Bronchial epithelial cell (primary cell): ENCODE measurements at places on chromosomes 11 and 22. TPM values are rescaled to one million over a fixed set of nuclear protein-coding genes. Genes with fewer than 3 reads are reported as not detected.
A peak's percentile ranks its signal among the peaks of the same experiment; 100 is the strongest.

DNA sequence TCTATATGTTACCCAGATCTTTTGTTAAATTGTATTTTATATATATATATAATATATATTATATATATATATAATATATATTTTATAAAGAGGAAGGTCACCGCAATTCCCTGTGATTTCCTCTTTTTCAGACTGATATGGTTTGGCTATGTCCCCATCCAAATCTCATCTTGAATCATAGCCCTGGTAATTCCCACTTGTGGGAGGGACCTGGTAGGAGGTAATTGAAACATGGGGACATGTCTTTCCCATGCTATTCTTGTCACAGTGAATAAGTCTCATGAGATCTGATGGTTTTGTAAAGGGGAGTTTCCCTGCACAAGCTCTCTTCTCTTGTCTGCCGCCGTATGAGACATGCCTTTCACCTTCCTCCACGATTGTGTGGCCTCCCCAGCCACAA lies 157.6 kb downstream of the RAB38 start:
- DNase-seq = no peak

DNA sequence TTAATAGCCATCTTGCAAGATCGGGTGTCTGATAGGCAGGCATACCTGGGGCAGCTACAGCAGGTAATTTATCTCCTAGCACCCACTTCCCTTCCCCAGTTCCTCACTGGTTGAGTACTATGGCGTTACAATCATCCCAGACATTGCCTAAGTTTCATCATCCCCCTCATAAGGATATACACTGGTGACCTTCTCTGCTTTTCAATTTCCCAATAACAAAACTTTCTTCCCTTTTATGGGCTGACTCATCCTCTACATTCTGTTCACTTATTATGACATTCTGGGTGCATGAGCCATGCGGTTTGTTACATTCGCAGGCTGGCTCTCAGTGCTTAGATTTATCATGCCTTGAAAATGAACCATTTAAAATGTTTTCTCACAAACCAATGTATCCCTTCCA lies 5.0 kb upstream of the MRPL11 start:
- DNase-seq = peak; percentile 52

DNA sequence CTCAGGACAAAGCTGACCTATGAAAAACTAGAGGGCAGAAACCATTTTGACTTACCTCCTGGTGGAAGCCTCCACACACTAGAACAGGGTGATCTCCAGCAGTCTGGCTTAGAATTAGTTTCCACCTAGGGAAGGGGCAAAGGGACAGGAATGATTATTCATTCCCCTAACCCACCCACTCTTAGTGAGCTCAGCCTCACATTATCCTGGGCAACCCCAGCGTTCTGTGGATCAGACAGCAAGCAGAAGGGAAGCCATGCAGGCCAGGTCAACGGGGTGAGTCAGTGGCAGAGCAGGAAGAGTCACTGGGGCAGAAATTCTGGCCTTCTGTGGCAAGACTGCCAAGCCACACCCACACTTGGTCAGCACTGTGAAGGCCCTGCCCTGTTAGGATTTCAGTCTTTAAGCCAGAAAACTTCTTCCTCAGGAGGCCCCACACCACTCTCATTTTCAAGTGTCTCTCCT lies 10.5 kb downstream of the NUMA1 start:
- DNase-seq = peak; percentile 87

DNA sequence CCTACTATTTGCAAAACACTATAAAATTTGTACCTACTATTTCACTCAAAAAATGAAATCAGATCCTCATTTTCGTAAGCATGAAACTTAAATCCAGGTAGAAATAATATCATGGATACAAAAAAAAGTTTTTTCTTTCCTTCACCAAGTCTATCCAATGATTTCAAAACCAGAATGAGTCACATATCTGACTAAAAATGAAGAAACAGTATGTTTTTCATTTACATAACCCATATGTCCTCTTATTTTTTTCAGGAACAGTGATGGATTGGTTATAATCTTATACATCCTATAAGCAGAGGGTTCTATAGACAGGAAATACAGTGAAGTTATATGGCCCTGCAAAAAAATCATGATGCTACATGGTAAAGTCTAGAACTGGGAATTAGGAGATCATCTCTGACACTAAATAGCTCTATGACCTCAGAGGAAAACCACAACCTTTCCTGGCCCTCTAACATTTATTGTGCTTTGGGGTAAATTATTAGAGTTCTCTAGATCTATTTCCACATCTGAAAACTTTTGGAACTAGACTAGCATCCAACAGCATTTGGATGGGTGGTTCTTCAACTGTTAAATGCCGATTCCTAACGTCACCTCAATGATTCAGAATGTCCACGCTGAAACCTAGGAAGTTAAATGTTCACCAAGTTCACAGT lies 10.9 kb downstream of the MTMR2 start:
- peak; percentile 80 for DNase-seq

- no peak for DNase-seq
Observed at GRCh38 chr11:63905179-63905578, 11.8 kb downstream of the RCOR2 start.

GRCh38 chr22:39833610-39834009 lies 60.0 kb downstream of the ENTHD1 start:
- DNase-seq = no peak

DNA sequence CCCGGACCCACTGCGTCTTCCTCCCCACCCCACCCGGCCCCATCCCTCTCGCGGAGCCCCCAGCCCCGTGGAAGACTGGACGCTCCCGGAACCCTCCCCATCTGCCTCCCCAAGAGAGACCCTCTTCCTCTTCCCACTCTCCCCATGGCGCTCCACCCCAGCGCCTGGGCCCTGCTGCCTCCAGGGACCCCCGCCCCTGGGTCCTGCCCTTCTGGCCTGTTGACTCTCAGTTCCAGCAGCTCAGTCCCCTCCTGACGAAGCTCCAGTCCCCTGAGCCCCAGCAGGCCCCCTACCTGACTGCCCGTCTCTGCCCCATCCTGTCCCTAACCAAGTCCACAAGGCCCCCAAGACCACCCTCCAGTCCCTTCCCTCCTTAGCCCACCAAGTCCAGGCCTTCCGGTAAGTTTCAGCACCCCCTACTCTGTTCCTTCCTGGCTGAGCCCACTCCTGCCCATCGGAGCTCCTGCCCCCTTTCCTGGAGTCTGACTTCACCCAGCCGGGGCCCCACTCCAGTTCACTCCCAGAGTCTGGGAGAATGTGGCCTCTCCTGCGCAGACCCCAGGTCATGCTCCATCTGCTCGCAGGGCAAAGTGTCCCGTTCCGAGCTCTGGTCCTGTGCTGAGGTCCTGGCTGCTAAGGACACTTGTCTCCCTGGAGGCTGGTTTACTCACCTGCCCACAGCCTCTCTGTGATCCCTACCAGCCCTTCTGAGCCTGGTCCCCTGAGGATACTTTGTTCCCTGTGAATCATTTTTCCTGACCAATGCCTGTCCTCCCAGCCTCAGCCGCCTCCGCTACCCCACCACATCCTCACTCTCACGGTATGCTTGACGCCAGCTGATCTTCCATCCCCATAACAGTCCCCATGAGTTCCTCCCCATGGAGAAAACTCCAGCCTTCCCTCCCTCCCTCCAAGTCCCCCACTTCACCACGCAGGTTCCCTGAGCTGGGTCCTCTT lies 722 bp downstream of the IFITM10 start:
- peak; percentile 86 for DNase-seq

GRCh38 chr22:48584170-48584569 lies 1243.5 kb downstream of the BRD1 start:
- no peak for DNase-seq

GRCh38 chr11:81207421-81208054 lies 1526.1 kb downstream of the FAM181B start:
- no peak for DNase-seq

DNA sequence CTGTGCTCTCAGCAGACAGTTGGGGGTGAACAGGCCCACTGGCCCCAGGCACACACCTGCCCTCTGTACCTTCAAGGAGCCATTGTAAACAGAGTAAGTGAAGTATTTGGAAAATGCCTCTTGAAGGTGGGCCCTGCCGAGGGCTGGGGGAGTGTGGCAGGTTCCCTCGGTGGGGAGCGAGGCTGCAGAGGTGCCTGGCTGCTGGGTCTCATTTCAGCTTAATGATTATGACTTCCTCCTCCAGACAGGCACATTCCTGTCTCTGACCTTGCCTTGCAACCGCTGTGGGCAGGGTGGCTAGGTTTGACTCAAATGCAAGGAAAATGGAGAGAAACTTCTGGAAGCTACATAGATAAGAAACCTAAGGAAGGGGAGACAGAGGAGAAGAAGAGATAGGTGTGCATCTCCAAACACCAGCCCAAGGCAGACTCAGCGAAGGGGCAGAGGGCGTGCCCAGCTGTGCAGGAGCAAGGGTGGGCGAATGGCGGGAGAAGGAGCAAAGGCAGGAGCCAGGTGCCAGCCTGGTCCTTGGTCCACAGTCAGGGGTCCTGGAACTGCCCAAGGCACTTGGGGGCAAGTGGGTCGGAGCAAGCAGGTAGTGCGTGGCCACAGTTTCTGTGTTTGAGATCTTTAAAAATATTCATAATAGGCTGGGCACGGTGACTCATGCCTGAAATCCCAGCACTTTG lies 14.0 kb downstream of the GRAMD4 start:
- DNase-seq = peak; percentile 22

Gene POU2F3
- total RNA-seq = 0.90 TPM in 1 of 2 replicates, not detected in the other

Gene MDK
- 10.2 and 11.6 TPM in 2 replicates for total RNA-seq

Gene MLC1
- under 0.01 TPM in 1 of 2 replicates, not detected in the other for total RNA-seq

Gene ADM
- total RNA-seq = 169 and 210 TPM in 2 replicates

Gene CDHR5
- total RNA-seq = not detected in 2 replicates

Gene MS4A2
- not detected in 2 replicates for total RNA-seq

Gene MRGPRD
- not detected in 2 replicates for total RNA-seq
